ENCODE measurements at places on chromosomes 12 and 14. TPM values are rescaled to one million over a fixed set of nuclear protein-coding genes. Genes with fewer than 3 reads are reported as not detected.
A peak's percentile ranks its signal among the peaks of the same experiment; 100 is the strongest.

ADAM21 gene
- 0.80 TPM for total RNA-seq

TOMM20L gene
- not detected for total RNA-seq

- peak overlapping the region; percentile 63 for H3K4me3 ChIP-seq
- no peaks in the 10 kb centered on the region for H3K36me3 ChIP-seq
- no peak overlapping the region for H3K27ac ChIP-seq
- peaks cover 6% of the 10 kb centered on the region for H3K27me3 ChIP-seq
These were observed 20.9 kb upstream of the KIF26A start for GRCh38 chr14:104117341-104118005.

GRCh38 chr12:109467978-109468676, 9.0 kb downstream of the KCTD10 start:
- H3K4me1 ChIP-seq: peaks cover 19% of the 10 kb centered on the region
- H3K27me3 ChIP-seq: no peaks in the 10 kb centered on the region
- peaks cover 34% of the 10 kb centered on the region for H3K36me3 ChIP-seq

- H3K4me1 ChIP-seq: no peaks in the 10 kb centered on the region
- no peaks in the 10 kb centered on the region for H3K36me3 ChIP-seq
- DNase-seq: peak; percentile 40
- H3K27me3 ChIP-seq: peaks cover 59% of the 10 kb centered on the region
- no peak overlapping the region for H3K4me3 ChIP-seq
- no peak overlapping the region for H3K27ac ChIP-seq
These were observed 186.6 kb upstream of the OR4E1 start for GRCh38 chr14:21860172-21860571.
